ENCODE measurements at places on chromosomes 5 and 9.
A peak's percentile ranks its signal among the peaks of the same experiment; 100 is the strongest.

- no peak for DNase-seq
These were observed 3.6 kb downstream of the GOLPH3 start for GRCh38 chr5:32170303-32171151.

DNA sequence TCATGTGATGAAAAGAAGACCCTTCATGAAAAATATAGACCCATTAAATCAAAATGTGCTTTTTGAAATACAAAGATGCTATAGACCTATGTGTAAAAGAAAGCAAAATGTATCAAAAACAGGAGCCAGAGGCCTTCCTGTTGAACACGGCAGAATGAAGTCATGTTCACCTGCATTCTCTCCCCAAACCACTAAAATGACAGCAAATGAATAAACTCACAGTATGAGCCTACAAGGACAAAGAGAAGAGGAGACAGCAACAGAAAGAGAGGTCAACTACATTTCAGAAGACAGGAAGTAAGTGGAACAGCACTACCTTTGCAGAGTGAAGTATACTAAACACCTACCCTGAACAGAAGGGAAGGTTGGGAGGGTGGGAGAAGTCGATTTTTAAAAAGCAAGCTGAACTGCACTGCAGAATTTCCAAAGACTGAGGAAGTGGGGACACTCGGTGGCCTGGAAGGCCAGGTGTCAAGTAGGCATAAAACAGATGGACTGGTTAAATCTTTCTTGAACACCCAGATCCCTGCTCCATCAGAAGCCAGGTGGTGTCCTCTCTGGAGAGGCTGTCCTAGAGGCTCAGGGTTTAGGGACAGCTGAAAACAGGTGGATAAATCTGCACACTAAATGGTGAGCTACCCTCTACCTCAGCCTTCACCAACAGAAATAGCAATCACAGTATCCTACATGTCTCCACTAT is 48.9 kb downstream of the MED27 start:
- no peak for DNase-seq

GRCh38 chr9:86684148-86684547 is 263.2 kb downstream of the GAS1 start:
- DNase-seq: no peak

- no peak for DNase-seq
These were observed 256.9 kb upstream of the PCSK5 start for GRCh38 chr9:75633451-75634057.

- no peak for DNase-seq
These were observed 27.3 kb downstream of the ANP32B start for GRCh38 chr9:98010445-98010844.

DNA sequence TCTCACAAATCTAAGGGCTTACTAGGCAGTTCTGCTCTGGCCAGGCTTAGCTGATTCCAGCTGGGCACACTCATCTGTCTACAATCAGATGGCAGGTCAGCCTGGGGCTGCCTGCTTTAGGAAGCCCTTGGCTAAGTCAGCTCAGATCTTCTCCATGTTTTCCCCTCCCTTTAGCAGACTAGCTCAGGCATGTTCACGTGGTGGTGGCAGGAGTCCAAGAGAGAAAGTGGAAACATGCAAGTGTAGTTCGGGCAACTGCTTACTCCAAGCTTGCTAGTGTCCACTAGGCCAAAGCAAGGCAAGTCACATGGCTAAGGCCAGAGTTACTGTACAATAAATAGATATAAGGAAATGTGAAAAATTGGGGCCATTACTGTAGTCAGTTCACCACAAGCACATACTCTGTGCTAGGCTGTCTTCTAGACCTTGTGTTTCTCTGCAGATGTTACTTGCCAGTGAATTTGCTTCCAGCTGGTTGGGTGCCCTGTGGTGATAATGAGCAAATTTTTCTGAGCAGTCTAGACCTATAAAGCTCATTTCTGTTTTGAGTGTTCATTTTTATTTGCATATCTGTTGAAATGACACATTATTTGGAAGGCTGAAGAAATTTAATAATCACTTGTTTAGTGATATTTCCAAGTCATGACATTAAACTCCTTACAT is 38.3 kb downstream of the RECK start:
- no peak for DNase-seq

DNA sequence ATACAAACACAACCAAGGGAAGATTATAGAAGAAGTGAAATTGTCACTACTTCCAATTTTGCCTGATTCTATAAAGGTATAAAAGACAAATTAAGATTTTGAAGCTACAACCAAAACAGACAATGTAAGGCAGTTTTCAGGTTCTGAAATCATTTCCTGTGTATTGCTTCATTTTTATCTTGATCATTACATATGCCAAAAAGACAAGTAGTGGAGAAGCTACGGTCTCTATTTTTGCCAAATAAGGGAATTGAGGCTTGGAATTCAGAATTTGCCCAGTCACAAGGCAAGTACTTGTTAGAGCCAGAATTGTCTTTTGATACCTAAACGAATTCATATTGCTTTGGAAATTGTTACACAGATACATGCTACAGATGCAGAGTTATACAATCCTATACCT is 20.6 kb downstream of the EDIL3 start:
- no peak for DNase-seq

- no peak for DNase-seq
These were observed 96.4 kb upstream of the COL5A1 start for GRCh38 chr9:134545215-134545542.

- DNase-seq: no peak
These were observed 115.0 kb upstream of the CACNA1B start for GRCh38 chr9:137762414-137763061.

GRCh38 chr9:751137-752051 is 90.1 kb upstream of the DMRT1 start:
- DNase-seq: no peak

DNA sequence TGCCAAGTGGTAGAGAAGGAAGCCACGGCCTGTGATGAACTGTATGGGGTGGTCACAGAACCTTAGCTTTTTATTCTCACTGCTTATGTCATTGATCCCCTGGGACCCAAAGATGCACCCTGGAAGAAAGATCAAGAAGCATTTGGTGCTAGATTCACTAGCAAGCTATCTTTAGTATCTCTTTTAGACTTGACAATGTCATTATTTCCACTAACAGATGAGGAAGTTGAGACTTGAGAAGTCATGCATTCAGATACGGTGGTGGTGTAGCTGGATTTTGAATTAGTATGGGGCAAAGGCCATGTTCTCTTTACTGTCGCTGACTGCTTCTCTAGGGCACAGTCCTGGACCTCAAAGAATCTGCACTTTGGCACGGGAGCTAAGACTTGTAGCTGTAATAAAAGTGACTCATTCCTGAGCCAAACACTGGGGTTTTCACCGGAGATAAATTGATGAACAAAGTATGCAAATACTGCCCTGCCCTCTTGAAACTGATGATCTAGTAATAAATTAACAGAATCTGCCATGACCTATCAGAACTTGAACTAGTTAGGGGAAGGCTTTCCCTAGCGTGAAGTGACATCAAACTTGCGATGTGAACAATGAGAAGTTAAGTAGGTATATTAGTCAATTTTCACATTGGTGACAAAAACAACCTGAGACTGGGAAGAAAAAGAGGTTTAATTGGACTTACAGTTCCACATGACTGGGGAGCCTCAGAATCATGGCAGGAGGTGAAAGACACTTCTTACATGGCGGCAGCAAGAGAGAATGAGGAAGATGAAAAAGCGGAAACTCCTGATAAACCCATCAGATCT is 5.4 kb downstream of the GDA start:
- no peak for DNase-seq

GRCh38 chr5:16666883-16667398 is 50.1 kb upstream of the RETREG1 start:
- no peak for DNase-seq

DNA sequence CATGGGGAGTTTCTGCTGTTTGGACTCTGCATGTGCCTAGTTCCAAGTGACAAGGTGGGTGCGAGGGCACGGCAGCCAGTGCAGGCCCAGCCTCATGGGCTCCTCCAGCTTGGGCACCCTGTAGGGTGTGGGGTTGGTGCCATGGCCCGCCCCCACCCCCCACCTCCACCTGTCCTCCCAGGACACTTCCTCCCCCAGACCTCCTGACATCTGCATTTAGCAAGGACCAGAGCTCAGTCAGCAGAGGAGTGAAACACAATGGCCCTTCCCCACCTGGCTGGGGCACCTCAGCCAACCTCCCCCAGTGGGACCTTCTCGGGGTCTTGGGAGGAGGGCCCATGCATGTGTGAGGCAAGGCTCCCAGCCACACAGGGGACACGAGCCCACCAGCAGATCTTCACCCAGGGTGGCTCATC is 1.9 kb upstream of the NKD2 start:
- no peak for DNase-seq

- DNase-seq: no peak
These were observed 415.0 kb downstream of the NFIB start for GRCh38 chr9:13898957-13899356.

DNA sequence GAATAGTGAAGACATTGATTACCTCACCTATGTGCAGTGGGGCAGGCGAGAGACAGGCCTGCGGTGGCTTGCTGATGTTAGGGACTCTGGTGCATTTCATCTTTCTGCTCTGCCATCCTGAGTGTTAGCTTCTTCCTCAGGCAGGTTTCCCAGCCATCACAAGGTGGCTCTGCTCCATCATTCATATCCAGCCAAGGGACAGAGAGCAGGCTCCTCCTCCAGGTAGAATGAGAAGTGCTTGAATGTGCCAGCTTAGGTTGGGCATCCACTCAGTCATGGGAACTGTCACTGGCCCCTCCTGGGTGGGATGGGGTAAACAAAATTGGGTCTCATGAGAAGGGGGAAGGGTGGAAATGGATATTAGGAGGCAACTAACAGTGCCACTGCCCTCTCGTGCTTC is 24.8 kb downstream of the GPR107 start:
- no peak for DNase-seq

GRCh38 chr5:177447611-177448243 is 1.1 kb downstream of the PRR7 start:
- no peak for DNase-seq

DNA sequence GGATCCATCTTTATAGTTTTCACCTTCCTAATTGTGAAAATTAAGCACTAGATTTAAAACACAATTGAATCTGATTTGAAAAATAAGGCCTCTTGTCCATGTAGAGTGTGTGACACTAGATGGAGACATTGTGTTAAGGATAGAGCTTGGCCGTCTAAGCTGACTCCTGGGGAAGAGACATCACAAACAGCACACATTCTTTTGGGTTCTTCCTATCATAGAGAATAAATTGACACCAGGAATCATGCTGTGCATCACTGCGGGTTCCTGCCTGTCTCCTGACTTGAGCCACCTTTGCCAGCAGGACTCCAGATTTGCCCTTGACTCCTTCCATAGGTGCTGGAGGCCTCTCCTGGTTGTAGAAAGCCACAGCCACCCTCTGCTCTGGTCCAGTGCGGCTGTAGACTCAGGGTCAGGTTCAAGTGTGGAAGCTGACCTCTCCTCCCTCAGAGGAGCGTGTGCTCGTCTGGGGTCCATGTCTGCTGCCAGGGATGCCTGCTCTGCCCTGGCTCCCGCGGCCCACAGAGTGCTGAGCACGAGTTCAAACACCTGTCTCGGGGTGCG is 11.2 kb downstream of the ROPN1L start:
- DNase-seq: peak; percentile 73

DNA sequence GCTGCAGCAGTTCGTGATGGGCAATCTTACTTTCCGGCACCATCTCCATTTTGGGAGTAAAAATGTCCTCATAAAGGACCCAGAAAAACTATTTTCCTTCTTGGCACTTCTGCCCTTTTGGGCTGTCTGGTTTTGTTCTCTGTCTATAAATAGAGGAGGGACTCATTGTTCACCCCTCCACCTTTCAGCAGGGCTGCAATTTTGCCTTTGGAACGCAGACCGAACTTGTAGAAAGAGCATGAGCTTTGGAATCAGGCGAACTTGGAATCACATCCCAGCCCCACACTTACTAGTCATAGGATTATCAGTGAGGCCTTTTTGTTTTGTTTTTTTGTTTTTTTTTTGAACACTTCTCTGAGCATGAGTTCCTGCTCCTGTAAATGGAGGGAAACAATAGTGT is 178.1 kb upstream of the IL12B start:
- DNase-seq: no peak

DNA sequence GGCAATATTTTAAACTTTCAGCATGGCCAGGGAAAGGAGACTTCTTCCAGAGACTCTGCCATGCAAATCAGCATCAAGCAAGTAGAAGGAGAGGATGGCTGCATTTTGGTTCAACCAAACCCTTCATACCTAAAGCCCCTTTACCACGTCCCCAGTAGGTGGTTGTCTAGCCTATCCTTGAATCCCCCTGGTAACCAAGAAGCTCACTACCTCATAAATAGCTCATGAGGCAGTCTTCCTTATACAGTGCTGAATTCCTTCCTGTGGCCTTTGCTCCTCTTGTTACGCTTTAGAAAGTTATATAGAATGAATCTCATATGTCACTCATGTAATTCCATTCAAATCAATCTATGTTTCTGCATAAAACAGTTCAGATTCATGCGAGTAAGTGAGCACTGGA is 289.5 kb upstream of the SLC30A5 start:
- no peak for DNase-seq

GRCh38 chr9:128835246-128836210 is 5.9 kb upstream of the SPOUT1 start:
- DNase-seq: peak; percentile 14

DNA sequence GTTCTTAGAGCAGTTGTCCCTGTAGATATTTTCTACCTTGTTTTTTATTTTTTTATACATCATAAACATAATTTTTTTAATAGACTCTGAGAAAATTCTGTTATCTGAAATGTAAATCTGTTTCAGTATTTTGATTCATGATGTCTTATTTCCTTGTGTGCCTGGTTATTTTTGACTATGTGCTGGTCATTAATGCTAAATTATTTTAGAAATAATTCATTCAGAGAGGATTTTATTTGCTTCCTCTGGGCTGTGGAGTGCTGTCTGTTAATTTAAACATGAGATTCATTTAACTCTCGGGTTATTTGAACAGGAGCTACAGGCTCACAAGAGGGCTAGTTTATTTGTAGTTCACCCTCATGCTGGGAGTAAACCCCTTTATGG is 124.3 kb upstream of the PITX1 start:
- no peak for DNase-seq

DNA sequence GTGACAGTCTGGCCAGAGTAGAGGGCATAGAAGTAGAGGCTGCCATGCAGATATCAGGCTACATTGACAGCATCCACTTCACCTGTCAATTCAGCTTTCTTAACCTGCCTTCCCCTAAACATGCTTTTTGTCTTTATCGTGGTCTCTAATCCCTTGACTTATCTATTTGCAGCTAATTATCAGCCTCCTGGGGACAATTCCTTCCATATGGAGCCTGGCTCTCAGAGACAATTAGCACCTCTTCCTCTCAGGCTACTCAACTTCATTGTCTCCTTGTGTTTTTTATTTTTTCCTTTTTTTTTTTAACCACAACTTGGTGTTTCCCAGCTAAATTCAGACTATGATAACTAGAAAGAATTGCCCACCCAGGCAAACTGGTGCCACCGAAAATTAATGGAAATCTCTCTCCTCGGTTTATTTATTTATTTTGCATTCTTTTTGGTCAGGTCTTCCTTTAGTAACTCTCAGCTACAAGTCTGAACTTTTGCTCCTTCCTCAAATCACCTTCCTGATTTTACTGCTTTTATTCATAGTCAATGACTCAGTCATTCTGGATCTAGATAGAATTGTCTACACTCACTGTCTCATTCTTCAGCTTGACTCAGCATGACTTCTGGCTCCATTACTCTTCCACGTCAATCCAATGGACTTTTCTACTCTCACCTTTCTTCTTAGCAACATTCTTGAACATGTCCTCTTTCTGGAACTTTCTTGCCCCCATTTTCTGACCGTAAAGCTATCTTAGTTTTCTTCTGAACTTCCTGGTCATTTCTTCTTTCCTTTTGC is 63.0 kb upstream of the BASP1 start:
- DNase-seq: peak; percentile 42

GRCh38 chr5:10505517-10506095 is 58.3 kb upstream of the ANKRD33B start:
- DNase-seq: no peak

GRCh38 chr9:12916042-12916441 is 141.2 kb downstream of the LURAP1L start:
- DNase-seq: no peak

All from D341Med (cell line).